NCI-H526 treated with DMSO at 0.1 percent for 48 hours (cell line): ENCODE measurements at places on chromosomes 2 and 18.

DNA sequence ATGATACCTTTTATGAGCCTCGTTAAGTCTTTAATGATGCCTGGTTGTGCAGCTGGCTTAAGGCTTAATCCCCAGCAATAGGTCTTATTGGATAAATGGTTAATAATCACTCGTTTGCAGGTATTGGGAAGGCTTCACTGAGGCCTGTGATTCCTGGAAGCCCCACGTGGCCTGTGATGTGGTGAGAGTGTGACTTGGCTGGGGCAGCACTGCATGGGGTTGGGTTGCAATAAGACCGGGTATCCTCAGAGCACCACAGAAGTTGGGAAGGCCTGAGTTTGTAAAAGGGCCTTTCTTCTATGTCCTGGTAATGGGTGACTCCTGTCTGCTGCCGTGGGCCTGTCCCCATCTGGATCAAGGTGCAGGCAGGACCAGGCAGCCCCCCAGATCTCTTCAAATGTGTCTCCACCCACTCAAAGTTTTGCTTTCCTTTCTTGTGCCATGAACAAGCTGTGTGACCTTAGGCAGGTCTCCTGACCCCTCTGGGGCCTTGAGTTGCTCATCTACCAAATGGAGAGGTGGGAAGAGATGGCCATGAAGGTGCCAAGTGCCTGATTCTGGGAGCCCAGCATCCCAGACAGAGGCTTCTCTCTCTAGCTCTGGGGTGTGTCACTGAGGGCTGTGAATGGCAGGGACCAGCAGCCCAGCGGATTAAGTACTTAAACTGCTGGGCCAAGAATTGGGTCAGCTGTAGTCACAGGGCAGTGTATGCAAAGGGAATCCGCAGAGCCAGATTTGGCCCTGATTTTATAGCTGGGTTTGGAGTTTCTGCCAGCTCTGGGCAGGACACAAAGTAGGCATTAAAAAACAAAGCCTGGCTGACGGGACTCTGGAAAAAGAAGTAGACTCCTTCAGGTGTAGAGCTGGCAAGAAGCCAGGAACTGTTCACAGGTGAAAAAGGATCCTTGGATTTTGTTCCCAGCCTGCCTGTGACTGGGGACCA, 24.4 kb downstream of the LBH start:
- DNase-seq: no peak

DNA sequence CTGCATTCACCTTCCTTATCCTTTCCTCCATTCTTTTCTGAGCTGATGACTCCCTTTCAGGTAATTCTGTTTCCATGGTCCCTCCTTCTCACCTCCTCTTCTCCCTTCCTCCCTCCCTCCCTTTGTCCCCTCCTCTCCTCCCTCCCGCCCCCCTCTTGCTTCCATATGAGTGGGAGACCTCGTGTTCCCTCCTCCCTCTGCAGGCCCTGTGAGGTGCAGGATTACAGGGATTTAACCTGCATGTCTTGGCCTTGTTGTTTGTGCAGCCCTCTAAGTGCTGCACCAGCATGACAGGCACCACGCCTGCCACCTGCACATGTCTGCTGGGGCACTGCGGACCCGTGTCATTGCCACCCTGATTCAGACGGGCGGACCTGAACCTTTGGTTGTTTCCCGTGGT, 103.1 kb downstream of the SNTG2 start:
- DNase-seq: no peak

GRCh38 chr2:124933883-124934282, 908.8 kb downstream of the CNTNAP5 start:
- DNase-seq: no peak

- no peak for DNase-seq
Measured at GRCh38 chr2:217585362-217585761, 417.4 kb downstream of the TNS1 start.

- DNase-seq: no peak
Measured at GRCh38 chr18:78780719-78781600, 198.7 kb upstream of the SALL3 start.
